ENCODE measurements at places on chromosomes 12 and 14.

DNA sequence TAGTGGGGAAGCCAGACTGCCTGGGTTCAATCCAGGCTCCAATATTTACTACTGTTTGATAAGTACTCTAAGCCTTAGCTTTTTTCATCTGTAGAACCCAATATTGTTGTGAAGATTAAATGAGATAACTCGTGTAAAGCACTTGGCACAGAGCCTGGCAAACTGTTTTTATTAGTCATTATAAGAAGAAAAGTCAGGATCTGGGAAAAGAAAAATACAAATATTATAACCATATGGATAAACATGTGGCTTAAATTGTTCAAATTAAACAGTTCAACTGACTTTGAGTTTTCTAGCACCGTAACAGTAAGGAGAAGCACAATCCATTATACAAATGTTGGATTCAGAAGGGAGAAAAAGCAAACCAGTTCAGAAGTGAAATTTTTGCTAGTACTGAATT is 22.0 kb upstream of the CDK17 start:
- no peak for DNase-seq

GRCh38 chr12:111368291-111368787 is 556 bp downstream of the PHETA1 start:
- DNase-seq, result no peak

DNA sequence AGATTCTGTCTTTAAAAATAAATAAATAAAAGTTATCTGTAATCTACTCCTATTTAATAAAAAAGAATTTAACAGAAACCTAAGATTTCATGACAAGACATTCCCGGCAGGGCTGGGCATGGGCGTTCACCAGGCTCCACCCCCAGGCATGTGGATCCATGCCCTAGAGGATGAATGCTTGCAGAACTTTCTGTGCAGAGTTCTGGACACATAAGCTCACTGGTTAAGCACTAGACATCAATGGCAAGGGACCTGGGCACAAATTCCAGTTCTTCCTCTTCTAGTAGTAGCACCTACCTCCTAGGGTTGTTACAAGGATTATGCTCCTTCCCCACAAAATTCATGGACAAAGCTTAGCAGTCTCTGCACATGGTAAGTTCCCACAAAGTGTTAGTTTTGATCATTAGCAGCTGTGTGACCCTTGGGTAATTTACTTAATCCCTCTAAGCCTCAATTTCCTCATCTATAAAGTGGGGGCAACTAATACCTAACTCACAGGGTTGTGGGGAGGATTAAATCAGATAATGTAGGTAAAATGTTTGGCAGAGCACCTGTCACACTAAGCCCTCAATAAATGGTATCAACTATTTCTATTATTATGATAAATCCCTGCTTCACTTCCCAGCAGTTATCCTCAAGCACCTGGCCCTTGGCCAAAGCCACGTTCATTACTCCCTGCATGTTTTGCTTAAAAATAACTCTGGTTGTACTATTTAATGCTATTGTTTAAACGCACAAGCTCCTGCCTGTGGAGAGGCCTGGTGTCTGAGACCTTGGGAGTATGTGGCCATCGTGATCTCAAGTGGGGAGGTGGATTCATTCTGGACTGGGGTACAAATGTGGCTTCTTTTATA is 9.8 kb downstream of the GALNT6 start:
- no peak for DNase-seq

DNA sequence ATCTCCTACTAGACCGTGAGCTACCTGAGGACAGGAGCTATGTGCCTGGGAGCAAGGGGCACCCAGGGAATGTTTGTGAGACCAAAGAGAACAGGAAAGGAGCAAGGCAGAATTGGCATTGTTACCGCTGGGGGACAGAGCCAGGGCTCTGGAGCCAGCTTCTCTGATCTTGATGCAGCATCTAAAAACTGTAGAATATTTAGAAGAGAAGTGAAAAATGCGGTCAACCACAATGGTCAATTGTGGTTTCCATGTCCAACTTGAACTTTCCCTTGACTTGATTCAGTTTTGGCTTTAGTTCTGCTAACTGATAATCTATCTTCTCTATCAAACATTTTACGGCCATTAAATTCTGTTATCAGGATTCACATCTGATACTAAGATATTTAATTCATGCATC is 201.2 kb downstream of the ANO4 start:
- no peak for DNase-seq

DNA sequence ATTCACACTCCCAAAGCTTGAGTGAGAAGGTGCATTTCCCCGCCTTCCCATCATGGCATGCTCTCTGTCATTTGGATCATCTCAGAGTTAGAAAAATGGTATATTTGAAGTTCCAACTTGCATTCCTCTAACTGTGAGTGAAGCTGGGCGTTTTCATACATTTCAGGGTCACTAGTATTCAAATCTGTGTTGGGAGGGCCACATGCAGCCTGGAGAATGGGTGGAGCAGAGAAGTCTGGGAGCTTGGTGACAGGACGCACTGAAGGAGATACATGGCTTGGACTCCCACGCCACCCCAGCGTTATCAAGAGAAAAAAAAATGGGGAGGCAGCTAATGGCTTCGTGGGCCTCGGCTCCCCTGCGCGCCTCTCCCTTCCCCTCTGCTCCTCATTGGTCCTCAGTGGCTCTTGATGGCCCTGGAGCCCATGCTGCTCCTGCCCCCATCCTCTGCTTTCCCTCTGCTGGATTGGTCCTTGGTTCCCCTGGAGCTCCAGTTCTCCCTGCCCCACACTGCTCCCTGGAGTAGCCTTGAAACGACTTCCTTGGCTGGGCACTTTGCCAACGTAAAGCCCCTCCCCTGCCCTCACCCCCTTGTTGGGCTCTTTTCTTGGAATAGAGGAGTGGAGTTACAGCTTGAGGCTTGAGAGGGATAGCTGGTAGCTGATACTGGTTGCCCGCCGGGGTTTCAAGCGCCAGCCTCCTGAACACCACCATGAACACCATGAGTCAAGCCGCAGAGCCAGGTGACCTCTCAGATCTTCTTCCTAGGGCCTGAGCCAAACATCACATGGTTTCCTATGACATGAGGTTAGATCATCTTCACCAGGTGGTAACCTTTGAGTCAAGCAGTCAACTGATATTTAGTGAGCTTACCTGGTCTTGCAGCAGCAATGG is 139.6 kb downstream of the PRKCH start:
- DNase-seq, result no peak

DNA sequence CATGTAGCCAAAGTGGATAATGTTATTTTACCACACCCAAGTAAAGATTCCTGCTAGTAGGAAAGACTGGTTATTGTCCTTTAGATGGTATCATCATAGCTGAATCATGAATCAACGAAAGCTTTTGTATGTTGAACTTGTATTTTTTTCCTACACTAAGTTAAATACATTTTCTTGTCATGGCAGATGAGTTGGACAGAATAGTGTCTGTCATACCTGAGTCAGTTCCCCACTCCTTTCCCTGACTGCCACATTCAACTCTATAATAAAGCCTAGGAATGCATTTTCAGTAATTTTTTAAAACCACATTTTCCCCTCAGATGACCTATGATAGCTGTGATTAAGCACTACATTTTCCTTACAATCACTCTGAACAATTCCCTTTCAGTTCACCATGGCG is 9.3 kb upstream of the PTHLH start:
- DNase-seq, result no peak

DNA sequence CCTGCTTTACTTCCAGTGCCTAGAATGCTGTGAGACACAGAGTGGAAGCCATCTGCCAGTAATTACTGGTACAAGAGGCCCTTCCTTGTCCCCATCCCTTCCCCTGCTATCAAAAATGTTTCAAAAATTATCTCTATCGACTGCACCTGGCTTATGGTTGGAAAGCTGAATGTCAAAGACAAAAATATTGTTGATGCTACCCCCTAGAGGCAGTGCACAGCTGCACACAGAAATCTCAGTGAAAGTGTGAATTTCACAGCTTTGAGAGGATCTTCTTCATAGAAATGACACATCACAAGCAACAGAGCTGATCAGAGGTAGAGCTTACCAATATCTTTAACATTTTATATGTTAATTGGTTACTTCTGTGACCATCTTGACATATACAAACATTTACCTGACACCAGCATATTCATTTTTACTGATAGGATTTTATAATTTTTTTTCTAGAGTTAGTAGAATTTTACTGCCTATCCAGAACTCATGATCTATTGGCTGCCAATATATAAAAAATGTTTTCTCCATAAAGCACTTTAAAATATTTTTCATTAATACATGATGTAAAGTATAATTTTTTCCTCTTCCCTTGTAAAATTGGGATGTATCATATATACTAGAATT is 138.0 kb downstream of the AACS start:
- DNase-seq, result no peak
